GM12878 (cell line): ENCODE measurements at places on chromosomes 3 and 15.

DNA sequence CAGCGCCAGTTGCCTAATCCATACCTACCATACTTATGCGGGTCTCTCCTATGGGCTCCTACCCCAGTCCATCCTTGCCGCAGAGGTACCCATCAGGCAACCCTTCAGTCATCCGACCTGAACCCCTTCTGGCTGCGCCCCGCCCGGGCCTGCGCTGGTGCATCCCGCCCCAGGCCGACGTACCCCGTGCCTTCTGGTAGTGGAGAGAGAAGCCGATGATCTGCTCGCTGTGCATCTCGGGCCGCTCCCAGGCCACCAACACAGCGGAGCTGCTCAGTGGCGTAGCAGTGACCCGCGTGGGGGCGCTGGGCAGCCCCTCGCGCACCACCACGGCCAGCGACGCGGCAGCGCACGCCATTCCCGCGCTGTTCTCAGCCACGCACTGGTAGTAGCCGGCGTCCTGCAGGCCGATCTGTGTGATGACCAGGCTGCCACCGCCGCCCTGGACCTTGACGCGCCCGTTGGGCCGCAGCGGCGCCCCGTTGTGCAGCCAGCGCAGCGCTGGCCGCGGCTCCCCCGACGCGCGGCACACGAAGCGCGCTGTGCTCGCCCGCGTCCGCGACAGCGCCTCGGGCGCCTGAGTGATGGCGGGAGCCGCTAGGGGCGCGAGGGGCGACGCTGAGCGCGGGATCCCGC is 17.9 kb upstream of the IGDCC3 start:
- DNase-seq: no peak

GRCh38 chr3:120796976-120797375 is 54.4 kb downstream of the GTF2E1 start:
- no peak for DNase-seq

DNA sequence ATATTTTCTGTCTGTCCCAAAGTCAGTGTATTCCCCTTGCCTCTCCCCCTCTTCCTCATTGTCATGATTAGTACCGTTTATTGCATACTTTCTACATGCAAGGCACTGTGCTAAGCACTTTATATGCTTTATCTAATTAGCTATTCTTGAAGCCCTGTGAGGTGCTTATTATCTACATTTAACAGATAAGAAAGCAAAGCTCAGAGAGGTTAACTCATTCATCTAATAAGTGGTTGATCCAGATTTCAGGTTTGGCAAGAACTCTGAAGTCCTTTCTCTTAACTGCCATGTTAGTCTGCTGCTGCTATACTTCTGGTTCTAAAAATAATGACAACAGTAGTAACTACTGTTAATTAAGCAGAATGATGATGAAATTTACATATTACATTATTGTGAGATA is 13.5 kb downstream of the IQGAP1 start:
- DNase-seq: no peak

GRCh38 chr3:31250116-31250777 is 282.5 kb upstream of the STT3B start:
- no peak for DNase-seq

- no peak for DNase-seq
Observed at GRCh38 chr3:175192536-175192935, 333.4 kb downstream of the NAALADL2 start.

GRCh38 chr15:28021281-28022039 is 77.7 kb downstream of the OCA2 start:
- DNase-seq: no peak

GRCh38 chr3:45580112-45580765 is 14.3 kb upstream of the LIMD1 start:
- DNase-seq: no peak

DNA sequence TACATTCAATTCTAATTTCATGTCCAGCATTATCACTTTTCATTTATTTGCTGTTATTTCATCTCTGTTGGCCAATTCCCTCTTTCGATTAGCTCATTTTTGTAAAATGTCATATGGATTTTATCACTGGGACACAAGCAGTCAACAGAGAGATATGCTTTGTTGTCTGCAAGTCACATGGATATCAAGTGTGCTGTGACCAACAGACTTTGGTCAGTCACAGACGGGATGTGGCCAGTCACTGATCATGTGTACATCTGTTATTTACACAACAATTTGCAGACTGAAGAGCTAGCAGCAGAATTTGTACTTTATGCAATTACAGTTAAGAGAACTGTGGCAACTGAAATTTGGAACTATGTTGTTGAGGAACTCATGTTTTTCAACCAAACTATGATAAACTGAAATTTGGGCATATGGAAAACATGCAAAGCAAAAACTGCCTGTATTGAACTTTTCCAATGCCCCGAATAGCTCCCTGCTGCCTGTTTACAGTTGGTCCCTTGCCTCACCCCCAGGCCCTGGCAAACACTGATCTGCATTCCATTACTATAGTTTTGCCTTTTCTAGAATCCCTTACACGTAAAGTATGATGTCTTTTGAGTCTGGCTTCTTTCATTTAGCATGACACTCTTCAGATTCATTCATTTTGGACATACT is 104.4 kb downstream of the RPL22L1 start:
- no peak for DNase-seq

- DNase-seq: no peak
Observed at GRCh38 chr15:67678993-67679392, 136.5 kb downstream of the MAP2K5 start.

GRCh38 chr3:66450390-66451022 is 50.3 kb downstream of the LRIG1 start:
- no peak for DNase-seq

DNA sequence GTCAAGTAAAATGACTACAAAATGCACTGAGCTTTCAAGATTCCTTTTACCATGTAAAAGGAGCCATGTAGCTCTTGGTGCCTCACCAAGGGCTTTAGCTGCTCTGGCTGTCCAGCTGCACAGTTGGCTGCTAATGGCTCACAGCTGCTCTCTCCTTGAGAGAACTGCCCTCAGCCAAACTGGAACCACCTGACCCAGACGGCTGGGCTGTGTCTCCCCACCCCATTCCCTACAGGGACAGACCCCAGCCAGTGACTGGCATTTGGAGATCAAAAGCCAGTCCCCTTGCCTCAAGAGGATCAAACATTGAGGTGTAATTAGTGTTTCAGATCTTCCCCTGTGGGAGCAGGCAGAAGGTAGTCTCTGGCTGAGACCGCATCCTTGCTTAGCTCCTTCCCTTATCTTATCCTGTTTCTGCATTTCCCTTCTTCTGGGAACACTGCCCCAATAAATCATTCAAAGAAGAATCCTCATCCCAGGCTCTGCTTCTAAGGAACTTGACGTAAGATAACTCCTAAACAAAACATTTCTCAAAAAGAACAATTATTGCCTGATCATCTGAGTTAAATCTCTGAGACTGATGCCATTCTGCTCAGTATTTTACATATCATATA is 28.6 kb upstream of the UBE2E2 start:
- no peak for DNase-seq

- no peak for DNase-seq
Observed at GRCh38 chr3:106963442-106963841, 413.8 kb upstream of the CCDC54 start.

GRCh38 chr3:16092923-16093322 is 81.6 kb upstream of the GALNT15 start:
- no peak for DNase-seq

DNA sequence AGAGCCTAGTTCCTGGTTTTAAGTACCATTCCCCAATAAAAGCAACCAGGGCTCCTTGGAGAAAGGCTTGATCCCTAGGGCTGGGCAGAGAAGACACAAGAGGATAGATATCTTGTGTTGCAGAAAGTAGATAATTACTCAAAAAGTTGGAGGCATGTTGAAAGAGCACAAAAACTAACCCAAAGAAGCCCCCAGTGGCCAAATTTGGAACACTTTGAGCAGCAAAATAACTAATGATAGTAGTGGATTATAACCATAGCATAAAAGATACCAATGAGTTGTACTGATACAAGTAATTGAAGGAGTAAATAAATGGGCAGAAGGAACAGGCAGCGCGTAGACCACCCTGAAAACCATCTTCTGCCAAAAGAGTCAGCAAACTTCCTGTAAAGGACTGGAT is 12.0 kb downstream of the EXOSC7 start:
- DNase-seq: no peak

GRCh38 chr15:95129574-95129973 is 898.2 kb downstream of the MCTP2 start:
- DNase-seq: no peak

DNA sequence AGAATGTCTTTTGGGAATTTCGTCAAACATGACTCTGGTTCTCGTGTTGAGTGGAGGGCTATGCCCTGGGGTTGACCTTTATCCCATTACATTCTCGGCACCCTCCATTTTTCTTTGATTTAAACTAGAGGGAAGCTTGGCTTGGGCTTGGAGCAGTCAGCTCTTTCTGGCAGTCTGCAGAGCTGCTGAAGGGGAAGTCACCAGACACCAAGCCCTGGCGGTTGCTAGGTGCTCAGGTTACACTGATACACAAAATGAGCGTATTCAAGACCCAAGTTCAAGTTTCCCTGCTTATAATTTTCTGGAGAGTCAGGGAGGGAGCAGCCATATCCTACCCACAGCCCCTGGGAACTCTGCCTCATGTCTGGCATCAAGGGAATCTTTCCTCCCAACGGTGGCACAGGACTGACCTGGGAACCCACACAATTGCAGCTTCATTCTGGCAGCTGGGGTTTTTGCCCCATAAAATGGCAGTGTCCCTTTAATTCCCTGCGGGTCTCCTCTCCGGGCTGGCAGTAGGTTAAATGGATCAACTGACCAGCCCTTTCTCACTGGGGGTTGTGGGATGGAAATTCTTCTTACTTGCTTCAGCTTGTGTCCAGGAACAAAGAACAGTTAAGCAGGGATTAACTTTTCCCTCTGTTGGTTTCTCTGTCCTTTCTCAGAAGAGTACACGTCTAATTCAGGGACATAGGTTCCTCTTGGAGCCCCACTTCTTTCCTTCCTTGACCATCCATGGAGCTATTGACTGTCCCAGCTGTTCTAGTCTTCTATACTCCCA is 110.0 kb upstream of the DLG1 start:
- DNase-seq: no peak

GRCh38 chr15:32861761-32862160 is 144.0 kb downstream of the GREM1 start:
- no peak for DNase-seq

DNA sequence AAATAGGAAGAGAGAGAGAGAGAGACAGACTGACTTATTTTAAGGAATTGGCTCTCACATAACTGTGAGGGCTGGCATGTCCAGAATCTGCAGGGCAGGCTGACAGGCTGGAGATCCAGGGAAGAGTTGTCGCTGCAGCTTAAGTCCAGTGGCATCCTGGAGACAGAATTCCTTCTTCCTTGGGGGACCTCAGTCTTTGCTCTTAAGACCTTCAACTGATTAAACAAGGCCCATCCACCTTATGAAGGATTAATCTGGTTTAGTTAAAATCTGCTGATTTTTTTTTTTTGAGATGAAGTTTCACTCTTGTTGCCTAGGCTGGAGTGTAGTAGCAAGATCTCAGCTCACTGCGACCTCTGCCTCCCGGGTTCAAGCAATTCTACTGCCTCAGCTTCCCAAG is 128.0 kb upstream of the ALDH1A3 start:
- DNase-seq: no peak

GRCh38 chr15:25183581-25184251 is 228.9 kb downstream of the SNRPN start:
- DNase-seq: no peak

- DNase-seq: no peak
Observed at GRCh38 chr15:92074101-92074500, 220.6 kb downstream of the SLCO3A1 start.

DNA sequence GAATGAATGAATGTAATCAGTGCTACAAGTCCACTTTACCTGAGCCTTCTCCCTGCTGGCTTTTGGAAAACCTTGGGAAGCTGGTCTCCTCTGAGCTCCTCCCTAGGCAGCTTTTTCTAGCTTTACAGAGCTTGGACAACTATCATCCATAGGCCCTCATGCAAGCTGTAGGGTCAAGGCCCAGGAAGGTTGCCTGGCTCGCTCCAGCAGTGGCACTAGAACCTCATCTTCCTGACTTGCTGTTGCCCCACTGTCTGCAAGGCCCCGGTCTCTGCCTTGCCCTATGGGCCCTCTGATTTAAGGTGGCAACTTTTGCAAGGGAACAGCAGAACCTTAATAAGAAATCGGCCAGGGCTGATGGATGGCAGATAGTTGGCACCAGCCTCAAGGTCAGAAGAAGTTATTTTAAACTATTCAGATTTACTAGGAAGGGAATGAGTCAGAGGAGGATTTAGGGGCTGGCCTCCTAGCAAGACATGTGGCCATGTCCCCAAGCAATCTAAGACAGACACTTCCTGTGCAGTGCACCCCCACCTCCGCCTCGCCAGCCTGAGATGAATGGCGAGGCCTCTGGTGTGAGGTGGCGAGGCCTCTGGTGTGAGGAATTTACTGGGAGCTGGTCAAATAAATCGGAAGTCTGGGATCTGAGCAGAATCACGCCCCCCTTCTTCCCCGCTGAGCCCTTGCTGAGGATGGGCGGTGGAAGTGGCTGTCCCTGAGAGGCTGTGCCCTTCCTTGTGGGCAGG is 180.8 kb downstream of the MEGF11 start:
- DNase-seq: no peak

- no peak for DNase-seq
Observed at GRCh38 chr3:74121761-74122160, 492.7 kb downstream of the CNTN3 start.

DNA sequence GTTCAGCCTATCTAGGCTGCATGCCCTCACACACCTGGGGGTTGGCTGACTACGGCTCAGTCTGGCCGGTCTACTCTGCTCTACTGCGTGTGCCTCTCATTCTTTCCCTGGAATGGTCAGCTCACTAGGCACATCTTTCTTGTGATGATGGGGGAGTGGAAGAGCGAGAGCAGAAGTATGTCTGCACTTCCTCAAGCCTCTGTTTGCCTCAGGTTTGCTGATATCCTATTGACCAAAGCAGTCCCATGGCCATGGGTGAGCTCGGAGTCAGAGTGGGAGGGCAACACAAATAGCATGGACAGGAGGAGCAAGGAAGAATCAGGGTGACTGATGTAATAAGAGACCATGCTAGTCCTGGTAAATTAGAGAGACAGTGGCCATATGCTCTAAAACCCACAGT is 167.9 kb upstream of the PRICKLE2 start:
- no peak for DNase-seq

- no peak for DNase-seq
Observed at GRCh38 chr3:12131351-12132090, 27.2 kb downstream of the TIMP4 start.
